ENCODE measurements at places on chromosomes 5 and 9.

DNA sequence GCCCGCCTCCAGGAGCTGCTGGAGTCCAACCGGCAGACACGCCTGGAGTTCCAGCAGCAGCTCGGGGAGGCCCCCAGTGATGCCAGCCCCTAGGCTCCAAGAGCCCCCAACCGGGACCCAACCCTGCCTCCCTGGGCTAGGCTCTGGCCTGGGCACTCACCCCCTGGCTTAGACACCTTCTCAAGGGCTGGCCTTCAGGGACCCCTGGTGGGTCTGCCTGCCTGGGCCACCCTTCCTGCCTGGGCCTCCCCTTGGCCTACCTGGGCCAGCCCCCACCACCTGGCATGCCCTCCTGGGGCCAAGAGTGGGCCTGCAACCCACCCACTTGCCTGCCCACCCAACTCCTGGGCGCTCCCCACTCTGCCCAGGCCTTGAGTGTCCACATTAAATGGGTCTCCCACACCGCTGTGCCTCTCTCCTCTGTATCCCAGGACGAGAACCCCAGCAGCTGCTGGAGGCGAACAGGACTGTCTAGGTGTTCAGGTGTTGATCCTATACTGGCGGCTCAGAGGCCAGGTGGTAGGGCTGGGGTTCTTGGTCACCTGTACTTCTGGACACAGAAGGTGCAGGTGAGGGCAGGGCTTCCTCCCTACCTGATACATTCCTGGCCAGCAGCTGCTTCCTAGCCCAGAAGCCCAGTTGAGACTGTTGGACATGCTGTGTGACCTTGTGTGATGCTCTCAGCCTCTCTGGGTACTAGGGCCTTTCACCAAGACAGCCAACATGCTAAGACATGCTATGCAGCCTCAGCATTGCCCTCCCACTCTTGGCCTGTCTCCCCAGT, 3.6 kb downstream of the BBLN start:
- no peak for DNase-seq

DNA sequence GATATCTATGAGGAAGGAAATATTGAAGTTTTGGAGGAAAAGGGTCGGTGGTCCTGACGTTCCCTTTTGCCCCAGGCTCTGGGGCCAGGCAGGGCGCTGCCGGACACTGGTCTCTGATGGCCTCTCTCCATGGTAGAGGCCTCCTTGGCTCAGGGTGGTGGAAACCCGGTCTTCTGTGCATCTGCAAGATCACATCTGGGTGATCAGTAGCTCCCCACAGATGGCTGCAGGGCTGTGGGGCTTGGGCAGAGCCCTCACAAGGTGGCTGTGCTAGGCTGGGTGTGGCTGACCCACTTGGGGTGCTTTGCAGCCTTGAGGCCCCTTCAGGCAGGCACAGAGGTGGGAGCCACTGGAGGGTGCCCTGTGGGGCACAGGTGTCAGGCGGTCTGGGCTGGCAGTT, 53.9 kb upstream of the RNU6ATAC start:
- no peak for DNase-seq

DNA sequence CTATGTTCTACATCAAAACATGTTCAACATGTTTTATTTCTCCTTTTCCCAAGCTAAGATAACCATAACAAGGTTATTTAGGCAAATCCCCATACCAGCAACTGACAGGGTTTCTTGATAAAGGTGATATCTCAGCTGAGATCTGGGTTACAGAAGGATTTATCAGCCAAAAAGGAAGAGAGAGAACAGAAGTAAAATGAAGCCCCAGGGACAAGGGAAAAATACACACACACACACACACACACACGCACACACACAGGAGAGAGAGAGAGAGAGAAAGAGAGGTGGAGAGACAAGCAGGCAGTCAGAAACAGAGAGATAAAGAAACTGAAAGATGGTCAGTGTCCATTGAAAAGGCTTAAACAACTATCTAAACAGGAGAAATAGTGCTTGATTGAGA, 19.7 kb upstream of the MLLT3 start:
- no peak for DNase-seq

- peak; percentile 76 for DNase-seq
Observed at GRCh38 chr5:115415143-115415491, 118.7 kb upstream of the CCDC112 start.

- no peak for DNase-seq
Observed at GRCh38 chr9:18253950-18254349, 220.0 kb upstream of the ADAMTSL1 start.

- no peak for DNase-seq
Observed at GRCh38 chr9:127953768-127954505, 16.3 kb upstream of the DPM2 start.

- DNase-seq, result no peak
Observed at GRCh38 chr5:93055971-93056370, 525.0 kb downstream of the NR2F1-AS1 start.

DNA sequence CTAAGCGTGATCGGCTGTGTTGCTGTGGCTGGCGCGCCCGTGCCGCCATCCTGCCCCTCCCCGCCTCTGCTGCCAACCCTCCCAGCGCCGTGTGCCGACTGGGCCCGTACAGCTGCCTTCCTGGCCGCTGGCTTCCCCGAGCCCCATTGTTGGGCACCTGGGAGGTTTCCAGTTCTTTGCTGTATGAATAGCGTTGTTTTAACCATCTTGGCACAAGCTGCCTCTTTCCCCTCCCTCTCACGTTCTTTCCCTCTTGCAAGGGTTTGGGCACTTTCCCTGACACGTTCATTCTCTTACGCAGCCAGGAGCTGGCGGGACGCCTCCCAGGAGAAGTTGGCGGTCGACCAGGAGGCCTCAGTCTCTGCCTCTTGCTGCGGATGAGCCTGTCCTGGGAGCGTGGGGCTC, 43.1 kb upstream of the RXRA start:
- DNase-seq, result peak; percentile 56

DNA sequence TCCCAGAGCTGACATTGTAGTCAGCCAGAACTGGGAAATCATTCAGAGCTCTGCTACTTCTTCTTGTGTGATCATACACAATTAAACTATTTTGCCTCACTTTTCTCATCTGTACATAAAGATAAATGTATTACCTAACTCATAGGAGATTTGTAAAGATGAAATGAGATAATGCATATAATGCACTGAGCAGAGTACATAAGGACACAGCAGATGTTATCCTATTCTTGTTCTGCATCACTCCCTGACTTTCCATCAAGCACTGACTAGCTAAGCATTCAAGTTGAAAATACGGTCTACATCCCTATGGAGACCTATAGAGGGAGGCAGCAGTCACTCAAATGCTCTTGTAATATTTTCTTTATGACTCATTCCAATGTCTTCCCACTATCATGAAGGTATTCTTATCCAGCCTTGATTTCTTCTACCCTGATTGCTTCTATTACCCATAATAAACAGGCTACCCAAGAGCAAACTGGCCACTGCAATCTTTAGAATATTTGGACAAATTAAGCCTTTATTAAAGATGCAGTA, 16.3 kb upstream of the PRR16 start:
- peak; percentile 44 for DNase-seq

GRCh38 chr9:37936965-37937364, 33.0 kb upstream of the SLC25A51 start:
- DNase-seq, result peak; percentile 66

- peak; percentile 25 for DNase-seq
Observed at GRCh38 chr9:128162215-128163026, 2.4 kb downstream of the BBLN start.

- no peak for DNase-seq
Observed at GRCh38 chr5:29412979-29413378, 1780.5 kb upstream of the CDH6 start.

DNA sequence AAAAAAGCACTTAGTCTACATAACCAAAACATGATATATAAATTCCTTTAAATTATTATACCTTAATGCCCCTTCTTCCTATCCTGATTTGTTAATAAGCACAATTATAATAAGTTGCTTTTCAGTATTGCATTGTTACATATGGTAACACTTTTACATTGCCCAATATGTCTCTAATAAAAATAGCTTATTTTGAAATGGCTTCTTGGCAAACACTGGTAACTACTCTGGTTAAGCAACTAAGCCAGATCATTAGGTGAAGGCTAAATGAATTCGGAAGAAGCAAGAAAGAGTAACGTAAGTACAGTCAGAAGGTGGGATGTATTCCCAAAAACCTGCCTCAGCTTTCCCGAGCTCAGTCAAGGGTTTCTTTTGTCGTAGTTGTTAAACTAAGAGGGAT, 85.3 kb downstream of the TTC39B start:
- no peak for DNase-seq

GRCh38 chr5:142644640-142645361, 41.1 kb downstream of the FGF1 start:
- DNase-seq, result peak; percentile 98

- DNase-seq, result peak; percentile 83
Observed at GRCh38 chr5:93164690-93165089, 416.3 kb downstream of the NR2F1-AS1 start.

DNA sequence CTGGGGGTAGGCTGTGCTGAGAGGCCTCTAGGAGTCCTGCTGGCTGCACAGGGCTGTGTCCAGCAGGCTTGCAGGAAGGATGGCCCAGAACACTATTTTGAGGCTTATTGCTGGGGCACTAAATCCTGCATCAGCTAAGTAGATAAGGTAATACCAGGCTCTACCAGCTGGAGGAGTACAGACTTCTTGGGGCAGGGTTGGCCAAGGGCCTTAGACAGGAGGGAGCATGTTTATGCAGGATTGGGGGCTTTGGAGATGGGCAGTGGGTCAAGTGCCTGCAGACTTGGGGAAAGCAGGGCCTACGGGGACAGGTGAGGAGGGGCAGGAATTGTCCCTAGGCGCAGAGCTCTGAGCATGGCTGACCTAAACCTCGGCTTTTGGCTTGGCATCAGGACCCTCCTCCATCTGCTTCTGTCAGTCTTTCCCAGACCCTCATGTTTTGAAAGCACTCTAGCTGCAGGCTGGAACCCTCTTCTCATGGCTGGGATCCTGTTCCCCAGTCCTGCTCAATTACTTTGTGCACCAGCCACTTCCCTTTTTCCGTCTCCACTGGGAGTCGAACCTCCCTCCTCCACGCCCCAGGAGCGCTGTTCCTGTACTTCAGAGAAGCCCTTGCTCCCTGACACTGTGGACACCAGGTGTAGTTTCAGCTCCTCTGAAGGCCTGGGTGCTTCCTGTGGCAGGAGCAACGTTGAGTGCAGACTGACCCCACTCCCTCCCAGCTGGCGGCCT, 61.0 kb upstream of the SPTLC1 start:
- no peak for DNase-seq

- DNase-seq, result peak; percentile 70
Observed at GRCh38 chr5:178204935-178205748, 809 bp downstream of the HNRNPAB start.

- DNase-seq, result no peak
Observed at GRCh38 chr5:56097055-56097454, 102.3 kb upstream of the IL6ST start.

DNA sequence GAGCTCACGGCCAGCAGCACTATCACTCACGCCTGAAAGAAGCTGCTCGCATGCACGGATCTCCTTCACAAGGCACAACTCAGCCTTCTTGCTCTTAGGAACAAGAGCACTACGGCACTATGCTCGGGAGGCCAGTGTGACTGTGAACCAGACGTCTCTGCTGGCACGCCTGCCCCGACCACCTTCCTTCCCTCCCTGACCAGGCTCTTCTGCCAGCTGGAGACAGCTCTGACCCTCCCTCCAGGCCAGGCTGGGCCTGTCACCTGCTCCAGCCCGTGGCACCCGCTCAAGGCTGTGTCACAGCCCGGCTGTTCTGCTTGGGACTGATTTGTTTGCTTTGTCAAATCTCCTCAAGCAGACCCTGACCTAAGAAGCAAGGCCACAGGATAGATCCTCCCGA, 7.0 kb downstream of the TBC1D9B start:
- DNase-seq, result no peak

DNA sequence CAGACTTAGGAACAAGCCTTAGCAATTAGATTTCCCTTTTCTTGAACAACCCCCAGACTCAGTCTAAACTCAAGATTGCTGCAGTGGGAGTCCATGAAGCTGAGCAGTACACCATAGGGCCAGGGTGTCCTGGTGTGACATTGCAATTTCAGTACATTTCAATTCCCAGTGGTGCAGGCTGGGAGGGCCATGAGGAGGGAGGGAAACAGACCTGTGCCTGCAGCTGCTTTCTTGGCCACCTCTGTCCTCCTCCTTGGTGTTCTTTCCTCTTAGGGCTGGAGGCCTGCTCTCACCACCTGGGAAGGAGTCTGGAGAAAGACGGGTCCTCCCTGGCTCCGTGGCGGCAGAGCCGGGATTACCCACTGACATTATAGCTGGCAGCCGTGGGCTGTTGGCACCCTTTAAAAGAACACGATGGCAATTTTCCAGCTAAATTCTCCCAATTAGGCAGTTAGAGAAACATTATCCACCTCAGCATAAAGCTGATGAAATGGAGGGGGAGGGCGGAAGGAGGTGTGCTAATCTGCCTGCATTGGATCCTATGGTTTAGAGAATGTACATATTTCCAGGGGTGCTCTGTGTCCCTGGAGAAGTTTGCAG, 186.4 kb downstream of the SLIT3 start:
- DNase-seq, result no peak

DNA sequence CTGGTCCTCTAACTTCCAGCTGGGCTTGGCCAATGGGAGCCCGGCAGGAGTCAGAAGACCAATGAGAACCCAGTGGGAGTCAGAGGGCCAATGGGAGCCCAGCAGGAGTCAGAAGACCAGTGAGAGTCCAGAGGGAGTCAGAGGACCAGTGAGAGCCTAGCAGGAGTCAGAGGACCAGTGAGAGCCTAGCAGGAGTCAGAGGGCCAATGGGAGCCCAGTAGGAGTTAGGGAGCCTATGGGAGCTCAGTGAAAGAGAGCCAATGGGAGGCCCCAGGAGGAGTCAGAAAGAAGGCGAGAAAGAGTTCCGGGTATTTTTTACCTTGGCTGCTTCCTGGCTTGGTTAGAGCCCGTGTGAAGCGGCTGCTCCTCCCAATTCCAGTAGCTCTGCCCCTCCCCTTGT, 191.0 kb downstream of the GABBR2 start:
- DNase-seq, result no peak

DNA sequence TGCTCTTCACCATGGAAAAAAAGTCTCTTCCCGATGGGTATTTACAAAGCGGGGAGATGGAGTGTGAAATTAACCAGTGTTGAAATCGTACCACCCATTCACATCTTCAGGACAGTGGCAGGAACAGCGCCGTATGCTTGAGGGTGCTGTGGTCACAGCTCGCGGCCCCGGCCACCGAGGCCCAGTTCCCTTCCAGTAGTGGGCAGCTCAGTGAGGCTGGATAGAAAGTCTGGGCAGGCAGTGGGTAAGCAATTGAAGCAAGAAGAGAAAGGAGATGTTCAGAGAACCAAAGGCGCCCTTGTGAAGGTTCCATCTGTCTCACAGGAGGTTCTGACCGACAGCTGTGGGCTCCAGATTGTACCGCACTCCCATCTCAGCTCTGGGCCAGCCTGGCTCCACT, 59.1 kb downstream of the SECISBP2 start:
- no peak for DNase-seq

GRCh38 chr5:154303133-154303532, 112.6 kb downstream of the GALNT10 start:
- DNase-seq, result no peak

Measured in astrocyte of the spinal cord (primary cell).